Lung (tissue), 17 donors: ENCODE measurements at places on chromosomes 7 and 10.
A peak's percentile ranks its signal among the peaks of the same experiment; 100 is the strongest.

DNA sequence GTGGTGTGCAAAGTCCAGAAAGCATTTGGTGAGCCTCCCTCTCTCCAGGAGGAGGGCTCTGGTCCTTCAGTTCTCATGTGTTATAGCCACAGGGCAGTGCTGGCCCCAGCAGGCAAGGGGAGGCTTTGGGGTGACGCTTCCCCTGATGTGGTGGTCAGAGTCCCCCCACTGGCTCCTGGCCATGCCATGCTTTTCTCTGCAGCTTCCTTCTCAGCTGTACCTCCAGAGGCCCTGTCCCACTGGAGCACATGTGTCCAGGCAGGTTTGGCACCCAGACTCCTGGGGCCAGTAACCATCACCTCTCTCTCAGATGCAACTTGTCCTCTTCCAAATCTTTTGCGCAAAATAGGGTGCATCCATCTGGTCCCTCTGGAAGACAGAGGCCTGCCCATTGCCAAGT is 233.0 kb upstream of the ZNF32 start:
- no peak for DNase-seq

DNA sequence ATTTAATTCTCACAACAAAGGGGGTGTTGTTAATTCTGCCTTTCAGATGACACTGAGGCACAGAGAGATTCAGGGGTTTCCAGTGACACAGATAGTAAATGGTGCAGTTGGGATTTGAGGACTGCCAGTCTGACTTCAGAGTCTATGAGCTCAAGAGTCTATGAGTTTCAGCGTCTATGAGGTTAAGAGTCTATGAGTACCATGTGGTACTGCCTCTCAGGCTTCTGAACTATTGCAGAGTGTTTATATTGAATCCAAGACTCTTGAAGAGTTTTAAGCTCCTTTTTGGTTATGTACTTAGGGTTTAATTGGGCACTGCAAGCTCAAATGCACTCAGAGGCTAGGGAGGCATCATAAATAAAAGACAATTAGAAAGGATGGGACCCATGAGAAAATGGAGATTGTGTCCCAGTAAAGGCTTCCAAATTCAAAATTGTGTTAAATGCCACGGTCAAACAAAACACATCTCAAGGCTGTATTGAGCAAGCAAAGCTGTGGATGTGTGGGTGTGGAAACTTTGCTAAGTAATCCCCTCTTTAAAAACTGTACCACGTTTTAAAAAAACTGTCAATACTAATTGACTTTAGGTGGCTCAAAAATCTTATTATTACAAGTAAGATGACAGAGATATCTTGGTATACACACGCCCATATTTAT is 123.9 kb upstream of the FAM171A1 start:
- DNase-seq: no peak

DNA sequence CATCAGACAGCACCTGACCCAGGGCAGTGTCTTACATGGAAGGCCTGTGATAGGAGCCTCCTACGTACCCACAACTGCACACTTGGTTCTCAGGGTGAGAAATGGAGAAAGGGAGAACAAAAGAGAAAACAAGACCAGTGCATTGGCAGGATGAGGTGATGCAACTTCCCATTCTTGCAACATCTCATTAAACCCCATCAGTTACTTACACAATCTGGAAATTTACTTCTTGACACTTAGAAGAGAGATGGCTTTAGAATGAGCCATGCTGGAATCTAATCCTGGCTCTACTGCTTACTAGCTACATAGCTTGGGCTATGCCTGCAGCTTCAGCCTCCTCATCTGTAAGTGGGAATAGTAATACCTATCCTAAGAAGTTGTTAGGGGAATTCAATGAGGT is 391.7 kb downstream of the KCNMA1 start:
- no peak for DNase-seq

DNA sequence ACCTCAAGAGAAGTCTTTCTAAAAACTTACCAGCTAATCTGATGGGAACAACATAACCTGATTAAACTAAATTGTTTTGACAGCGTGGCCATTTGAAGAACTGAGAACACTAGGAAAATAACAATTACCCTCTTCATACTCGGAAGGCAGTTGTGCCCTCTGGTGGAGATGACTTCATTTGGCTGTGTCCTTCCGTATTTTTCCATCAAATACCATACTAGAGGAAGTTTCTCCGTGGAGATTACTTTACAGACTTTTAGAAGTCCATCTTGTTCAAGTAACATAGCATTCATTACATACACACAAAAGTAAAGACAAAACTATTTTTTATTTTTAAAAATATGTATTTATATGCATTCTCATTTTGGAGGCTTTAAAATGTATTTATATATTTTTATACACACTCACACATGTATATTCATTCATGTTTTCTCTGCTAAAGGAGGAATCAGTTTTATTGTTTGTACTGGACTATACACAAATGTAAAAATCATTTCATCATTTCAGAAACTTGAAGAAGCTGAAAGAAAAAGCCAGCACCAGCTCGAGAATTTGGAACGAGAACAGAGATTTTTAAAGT is 25.2 kb downstream of the SMNDC1 start:
- peak; percentile 70 for DNase-seq
